ENCODE measurements at places on chromosomes 12 and 14.

- DNase-seq: peak; percentile 36
Observed at GRCh38 chr14:23362200-23362599, 2.8 kb downstream of the EFS start.

- DNase-seq: no peak
Observed at GRCh38 chr12:88207921-88208620, 66.0 kb downstream of the TMTC3 start.

DNA sequence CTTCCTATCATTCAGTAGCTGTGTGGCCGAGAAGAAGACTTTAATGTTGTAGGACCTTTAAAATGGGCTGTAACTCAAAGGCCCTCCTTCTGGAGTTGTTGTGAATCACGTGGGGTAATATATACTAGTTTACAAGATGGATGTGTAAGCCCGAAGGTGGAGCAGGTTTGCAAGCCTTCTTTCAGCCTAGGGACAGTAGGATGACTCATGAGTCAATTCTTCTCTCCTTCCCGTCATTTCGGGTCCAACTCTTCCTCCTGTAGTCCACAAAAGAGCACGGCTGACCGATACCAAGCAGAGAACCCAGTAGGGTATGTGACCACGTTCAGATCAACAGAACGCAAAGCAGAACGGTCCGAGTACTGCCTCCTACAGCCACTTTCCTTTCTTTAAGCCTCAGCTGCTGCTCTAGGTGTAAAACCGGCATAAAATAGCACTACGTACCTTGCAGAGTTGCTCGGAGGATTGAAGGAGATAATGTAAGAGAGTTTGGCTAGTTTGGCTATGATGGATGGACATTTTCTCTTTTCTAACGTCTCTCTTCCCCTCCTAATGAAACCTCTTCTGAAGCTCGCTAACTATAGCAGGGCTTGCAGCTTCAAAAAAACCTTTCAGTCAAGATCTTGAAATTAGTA is 1.3 kb upstream of the RASSF3 start:
- DNase-seq: peak; percentile 58

DNA sequence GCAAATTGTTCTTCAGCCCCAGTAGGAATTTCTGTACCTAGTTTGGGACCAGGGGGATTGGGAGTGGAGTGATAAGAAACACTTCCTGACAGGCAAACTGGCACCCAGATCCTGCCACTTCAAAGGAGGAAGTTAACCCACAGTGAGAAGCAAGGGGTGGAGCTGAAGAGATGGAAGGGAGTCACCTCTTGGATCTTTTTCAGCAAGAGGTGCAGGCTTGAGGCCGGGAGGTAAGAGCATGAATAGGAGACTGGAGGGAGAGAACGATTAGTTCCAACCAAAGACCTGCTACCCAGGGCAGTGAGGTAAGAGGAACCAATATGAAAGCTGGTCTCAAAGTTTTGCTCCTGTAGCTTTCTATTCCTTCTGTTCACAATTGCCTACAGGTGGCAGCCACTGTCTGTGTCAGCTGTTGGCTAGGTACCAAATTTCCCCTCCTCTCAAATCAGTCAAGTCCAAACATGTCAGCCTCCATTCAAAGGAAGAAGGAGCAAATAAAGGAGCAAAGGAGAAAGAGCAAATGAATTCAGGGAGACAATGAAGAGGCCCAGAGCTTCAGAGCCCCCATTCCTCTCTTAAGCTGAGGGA is 14.9 kb upstream of the TAC3 start:
- DNase-seq: peak; percentile 28

DNA sequence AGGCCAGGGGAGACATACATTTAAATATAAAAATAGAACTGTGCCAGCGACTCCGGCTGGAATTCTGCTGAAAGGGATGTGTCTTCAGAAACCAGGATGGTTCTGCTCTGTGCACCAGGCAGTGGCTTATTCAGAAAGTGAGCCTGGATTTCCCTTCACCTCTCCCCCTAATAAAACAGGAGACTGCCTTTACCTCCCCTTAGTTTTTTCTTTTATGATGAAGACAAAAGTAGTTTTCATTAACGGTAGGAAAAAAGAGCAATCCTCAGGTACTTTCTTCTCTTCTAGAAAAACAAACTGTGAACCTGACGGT is 346 bp downstream of the SLC7A8 start:
- no peak for DNase-seq

DNA sequence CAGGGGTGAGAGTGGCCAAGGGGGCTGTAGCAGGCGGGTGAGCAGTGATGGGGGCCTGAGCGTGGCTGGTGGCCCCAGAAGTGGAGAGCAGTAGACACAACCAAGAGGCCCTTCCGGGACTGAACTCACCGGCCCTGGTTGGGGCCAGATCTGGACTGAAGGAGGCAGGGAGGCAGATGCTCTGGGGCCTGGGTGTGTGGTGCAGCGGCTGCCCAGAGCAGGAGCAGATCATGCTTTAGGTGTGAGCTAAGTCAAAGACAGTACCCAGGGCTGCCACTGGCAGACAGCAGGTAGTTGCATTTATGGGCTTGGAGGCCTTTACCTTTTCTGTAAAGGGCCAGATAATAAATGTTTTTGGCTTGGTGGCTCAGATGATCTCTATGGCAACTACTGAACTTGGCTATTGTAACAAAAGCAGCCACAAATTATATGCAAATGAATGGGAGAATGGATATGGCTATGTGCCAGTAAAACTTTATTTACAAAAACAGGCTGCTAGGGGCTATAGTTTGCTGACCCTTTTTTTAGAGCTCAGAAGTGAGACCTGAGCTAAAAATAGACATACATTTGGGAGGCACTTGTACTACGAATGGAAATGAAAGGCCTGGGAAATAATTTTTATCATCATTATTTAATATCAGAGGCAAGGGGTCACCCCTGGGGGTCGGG is 25.6 kb downstream of the SETD1B start:
- no peak for DNase-seq

- DNase-seq: no peak
Observed at GRCh38 chr12:131511391-131511802, 199.5 kb upstream of the SFSWAP start.

- DNase-seq: no peak
Observed at GRCh38 chr14:92287987-92288386, 35.0 kb upstream of the SLC24A4 start.

- no peak for DNase-seq
Observed at GRCh38 chr14:54890788-54891187, 11.8 kb downstream of the GCH1 start.
